ENCODE measurements at places on chromosomes 2 and 18. TPM values are rescaled to one million over a fixed set of nuclear protein-coding genes. Genes with fewer than 3 reads are reported as not detected.

DNA sequence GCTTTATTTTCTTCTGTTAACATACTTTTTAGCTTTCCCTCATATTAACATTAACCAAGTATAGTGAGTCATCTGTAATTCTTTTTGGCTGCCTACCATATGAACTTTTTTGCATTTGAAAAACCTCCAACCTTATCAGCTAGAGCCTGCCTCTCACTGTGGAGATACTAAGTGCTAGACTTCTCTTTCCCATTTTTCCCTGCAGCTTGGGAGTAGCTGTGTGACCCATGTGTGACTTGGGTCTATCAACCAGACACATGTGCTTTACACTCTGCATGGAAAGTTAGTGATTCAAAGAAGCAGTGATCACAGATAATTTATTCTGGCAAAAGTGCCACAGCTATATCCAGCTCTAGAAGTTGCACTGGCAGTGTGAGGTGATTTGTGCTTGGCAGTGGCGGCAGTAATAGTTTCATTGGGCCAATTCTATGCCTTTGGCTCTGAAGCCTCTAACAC, 36.3 kb downstream of the PREPL start:
- H3K27ac ChIP-seq = no peak overlapping the region
- peak; percentile 12 for DNase-seq
- no peaks in the 10 kb centered on the region for H3K4me1 ChIP-seq
- H3K4me3 ChIP-seq = no peak overlapping the region
- peaks cover 59% of the 10 kb centered on the region for H3K36me3 ChIP-seq
- no peaks in the 10 kb centered on the region for H3K27me3 ChIP-seq

GRCh38 chr18:49922228-49922627, 108.9 kb upstream of the ACAA2 start:
- no peak for DNase-seq
- H3K4me3 ChIP-seq = no peak overlapping the region
- H3K27me3 ChIP-seq = peaks cover 55% of the 10 kb centered on the region

GRCh38 chr2:96993367-96993766, 7.0 kb upstream of the FAM178B start:
- H3K4me1 ChIP-seq = no peaks in the 10 kb centered on the region
- no peaks in the 10 kb centered on the region for H3K36me3 ChIP-seq
- H3K27ac ChIP-seq = no peak overlapping the region
- H3K27me3 ChIP-seq = no peaks in the 10 kb centered on the region
- H3K4me3 ChIP-seq = no peak overlapping the region

Gene SLC40A1
- 1.5 TPM for total RNA-seq

Gene OSR1
- total RNA-seq = 0.13 TPM

- no peaks in the 10 kb centered on the region for H3K36me3 ChIP-seq
- no peaks in the 10 kb centered on the region for H3K27me3 ChIP-seq
- DNase-seq = no peak
Measured at GRCh38 chr18:44997174-44997573, 316.5 kb downstream of the SETBP1 start.

DNA sequence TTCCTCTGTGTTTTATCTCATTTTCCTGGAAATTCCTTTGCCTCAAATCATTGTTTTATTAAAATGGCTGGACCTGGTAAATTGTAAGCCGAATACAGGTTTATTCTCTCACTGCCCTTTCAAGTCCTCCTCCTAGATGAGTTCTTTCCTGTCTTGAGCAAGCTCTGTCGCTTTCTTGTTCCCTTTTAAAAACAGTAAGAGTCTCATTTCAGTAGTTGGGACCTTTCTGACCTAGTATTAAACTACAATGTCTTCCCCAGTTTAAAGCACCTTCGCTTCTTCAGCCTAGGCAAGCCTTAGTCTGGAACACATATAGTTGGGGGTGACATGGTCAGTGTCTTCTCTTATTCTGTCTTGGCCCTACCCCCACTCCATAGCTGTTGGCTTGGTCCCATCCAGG, 40.9 kb upstream of the SP140L start:
- no peaks in the 10 kb centered on the region for H3K4me1 ChIP-seq
- DNase-seq = no peak
- H3K36me3 ChIP-seq = no peaks in the 10 kb centered on the region
- no peak overlapping the region for H3K4me3 ChIP-seq
- no peak overlapping the region for H3K27ac ChIP-seq
- H3K27me3 ChIP-seq = no peaks in the 10 kb centered on the region

Measured in A673 (cell line).